CD4-positive, alpha-beta T cell treated with Interleukin-6 at 100 ng/mL for 8 hours (primary cell): ENCODE measurements at places on chromosomes 5 and 9.

DNA sequence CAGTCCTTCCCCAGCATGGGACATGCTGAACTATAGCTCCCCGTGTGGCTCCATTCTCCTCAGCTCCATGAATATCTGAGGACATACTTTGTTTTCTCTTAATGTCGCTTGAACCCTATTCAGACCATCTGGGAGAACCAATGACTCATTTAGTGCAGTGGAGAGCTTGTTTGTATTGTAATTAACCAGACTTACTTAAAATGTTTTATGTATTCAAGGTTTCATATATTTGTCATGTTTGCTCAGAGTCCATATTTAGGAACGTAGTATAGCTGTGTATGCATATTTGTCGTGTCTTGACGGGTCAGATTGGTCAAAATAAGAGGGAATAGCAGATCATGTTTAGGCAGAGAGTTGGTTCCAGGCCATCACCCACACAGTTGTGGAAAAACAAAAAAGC lies 150.1 kb upstream of the NTRK2 start:
- no peak for DNase-seq

GRCh38 chr5:59661311-59661710 lies 232.2 kb downstream of the PDE4D start:
- no peak for DNase-seq

- no peak for DNase-seq
Measured at GRCh38 chr5:72101828-72102227, 5.4 kb upstream of the MAP1B start.

- DNase-seq: no peak
Measured at GRCh38 chr5:131812371-131813160, 15.7 kb upstream of the FNIP1 start.

DNA sequence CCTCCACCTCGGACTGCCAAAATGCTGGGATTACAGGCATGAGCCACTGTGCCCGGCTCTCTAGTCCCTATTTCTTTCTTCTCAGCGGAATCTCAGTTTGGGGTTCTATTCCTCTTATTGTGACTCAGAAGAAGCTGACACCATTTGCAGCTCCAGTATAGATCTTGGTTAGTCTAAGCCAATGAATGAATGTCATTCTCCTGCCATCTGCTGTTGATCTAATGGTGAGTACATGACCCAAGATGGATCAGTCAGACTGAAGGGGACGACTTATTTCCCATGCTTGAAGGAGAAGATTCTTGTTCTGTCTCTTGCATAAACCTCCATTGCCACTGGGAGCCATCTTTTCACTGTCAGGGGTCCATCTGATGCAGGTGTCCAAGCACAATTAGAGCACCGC lies 76.0 kb upstream of the KLF9 start:
- DNase-seq: no peak

GRCh38 chr5:77867914-77868313 lies 91.8 kb upstream of the TBCA start:
- no peak for DNase-seq

DNA sequence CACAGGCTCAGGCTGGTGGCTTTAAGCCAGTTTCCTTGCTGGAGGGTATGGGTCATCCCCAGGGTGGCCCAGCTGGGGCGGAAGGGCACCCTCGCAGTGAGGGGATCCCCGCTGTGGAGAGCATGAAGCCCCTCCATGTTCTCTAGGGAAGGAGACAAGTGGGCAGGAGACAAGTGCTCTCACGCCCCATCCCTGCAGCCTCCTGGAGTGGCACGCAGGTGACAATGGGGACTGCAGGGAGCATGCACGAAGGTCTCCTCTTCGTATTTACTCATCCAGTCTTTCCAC lies 83.3 kb downstream of the GTF3C4 start:
- no peak for DNase-seq

GRCh38 chr5:91235271-91235694 lies 147.8 kb downstream of the ARRDC3 start:
- no peak for DNase-seq

DNA sequence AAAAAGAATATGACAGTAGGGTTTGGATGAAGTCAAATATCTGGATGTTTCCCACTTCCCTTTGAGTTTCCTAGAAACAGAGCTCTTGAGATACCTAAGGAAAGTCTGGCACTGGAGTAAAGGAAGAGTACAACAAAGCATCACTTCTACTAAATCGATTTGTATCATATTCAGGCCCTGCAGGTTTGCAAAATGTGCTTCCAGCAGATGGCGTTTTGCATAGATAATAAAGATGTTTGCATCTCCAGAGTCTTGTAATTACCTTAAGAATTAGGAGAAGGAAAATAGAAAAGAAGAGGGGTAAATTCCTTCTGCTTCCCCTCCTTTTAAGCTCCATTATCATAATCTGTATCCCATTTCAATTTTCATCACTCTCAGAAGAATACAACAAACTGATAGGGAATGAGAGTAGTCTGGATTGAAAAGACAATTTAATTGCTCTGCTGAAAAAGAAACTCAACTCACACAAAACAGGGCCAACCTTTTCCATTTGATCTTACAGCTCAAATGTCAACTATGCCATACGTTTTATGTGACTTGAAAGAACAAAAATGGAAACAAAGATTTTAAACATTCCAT lies 380.4 kb downstream of the PTPRD start:
- no peak for DNase-seq

DNA sequence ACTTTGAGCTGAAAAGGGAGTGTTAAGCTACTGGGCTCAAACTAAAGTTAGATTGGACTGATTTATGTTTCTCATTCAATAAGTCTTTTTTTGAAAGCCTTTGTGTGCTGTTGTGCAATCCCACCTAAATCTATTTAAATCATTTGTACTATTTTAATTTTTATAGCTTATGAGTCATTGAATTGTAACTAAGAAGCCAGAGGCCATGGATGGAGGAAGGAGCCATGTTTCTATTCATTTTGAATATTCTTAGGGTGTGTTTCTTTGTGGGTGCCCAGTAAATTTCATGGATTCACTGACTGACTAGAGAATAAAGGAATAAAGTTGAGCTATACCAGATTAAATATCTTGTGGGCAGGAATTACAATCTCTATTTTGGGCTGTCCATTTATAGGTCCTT lies 238.5 kb downstream of the KIF4B start:
- no peak for DNase-seq

- DNase-seq: no peak
Measured at GRCh38 chr5:38330207-38330606, 71.8 kb downstream of the EGFLAM start.

- DNase-seq: no peak
Measured at GRCh38 chr9:18185196-18185595, 288.8 kb upstream of the ADAMTSL1 start.
